Glutamatergic neuron (in vitro differentiated cells): ENCODE measurements at places on chromosomes 12 and 14. TPM values are rescaled to one million over a fixed set of nuclear protein-coding genes. Genes with fewer than 3 reads are reported as not detected.

The PRIMA1 gene
- total RNA-seq: 2.4 TPM

The BHLHE41 gene
- 3.6 TPM for total RNA-seq

The GNB3 gene
- 45.7 TPM for total RNA-seq

The RD3L gene
- total RNA-seq: not detected

The GZMB gene
- not detected for total RNA-seq

The KRT6C gene
- not detected for total RNA-seq

The A2M gene
- 346 TPM for total RNA-seq

The LALBA gene
- not detected for total RNA-seq

The NKX2-1 gene
- total RNA-seq: not detected

The SERPINA9 gene
- total RNA-seq: not detected

The LHX5 gene
- total RNA-seq: 3.1 TPM

The CRACR2A gene
- total RNA-seq: 4.5 TPM

The KRT2 gene
- not detected for total RNA-seq

The NAV3 gene
- 13.6 TPM for total RNA-seq

The PEBP1 gene
- 224 TPM for total RNA-seq

The TBK1 gene
- 15.8 TPM for total RNA-seq

The GYS2 gene
- total RNA-seq: not detected

The ACVRL1 gene
- total RNA-seq: 0.39 TPM
